ENCODE measurements at places on chromosomes 11 and 22.

DNA sequence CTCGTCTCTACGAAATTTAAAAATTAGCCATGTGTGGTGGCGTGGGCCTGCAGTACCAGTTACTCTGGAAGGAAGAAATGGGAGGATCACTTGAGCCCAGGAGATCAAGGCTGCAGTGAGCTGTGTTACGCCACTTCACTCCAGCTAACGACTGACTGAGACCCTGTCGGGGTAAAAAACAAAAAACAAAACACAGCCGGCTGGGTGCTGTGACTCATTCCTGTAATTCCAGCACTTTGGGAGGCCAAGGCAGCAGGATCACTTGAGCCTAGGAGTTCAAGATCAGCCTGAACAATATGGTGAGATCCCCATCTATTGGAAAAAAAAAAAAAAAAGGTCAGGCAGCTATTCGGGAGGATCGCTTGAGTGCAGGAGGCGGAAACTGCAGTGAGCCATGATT is 2.4 kb downstream of the PAFAH1B2 start:
- no peak for DNase-seq

- no peak for DNase-seq
These were observed 1029.9 kb downstream of the BRD1 start for GRCh38 chr22:48797731-48798130.

DNA sequence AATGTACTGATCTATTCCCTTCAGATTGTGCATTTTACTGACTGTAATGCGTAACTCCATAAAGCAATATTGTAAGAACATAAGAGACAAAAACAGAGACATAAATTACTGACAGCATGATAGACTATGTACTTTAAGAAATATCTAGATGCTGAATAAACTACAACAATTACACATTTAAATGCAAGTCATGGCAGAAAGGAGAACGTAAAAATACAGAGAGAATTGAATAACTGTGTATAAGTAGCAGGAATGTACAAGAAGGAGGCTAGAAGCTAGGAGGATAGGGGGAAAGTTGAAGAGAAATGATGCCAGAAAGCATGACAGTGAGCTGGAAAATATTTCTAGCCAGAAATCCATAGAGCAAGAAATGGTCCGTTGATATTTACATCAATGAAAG is 74.0 kb upstream of the FAM181B start:
- DNase-seq: no peak

- DNase-seq: no peak
These were observed 4.0 kb downstream of the POU2AF3 start for GRCh38 chr11:111302298-111302697.

GRCh38 chr11:96337541-96338431 is 5.2 kb downstream of the MAML2 start:
- DNase-seq: no peak

- DNase-seq: no peak
These were observed 15.3 kb upstream of the ZC3H12C start for GRCh38 chr11:110077831-110078325.

DNA sequence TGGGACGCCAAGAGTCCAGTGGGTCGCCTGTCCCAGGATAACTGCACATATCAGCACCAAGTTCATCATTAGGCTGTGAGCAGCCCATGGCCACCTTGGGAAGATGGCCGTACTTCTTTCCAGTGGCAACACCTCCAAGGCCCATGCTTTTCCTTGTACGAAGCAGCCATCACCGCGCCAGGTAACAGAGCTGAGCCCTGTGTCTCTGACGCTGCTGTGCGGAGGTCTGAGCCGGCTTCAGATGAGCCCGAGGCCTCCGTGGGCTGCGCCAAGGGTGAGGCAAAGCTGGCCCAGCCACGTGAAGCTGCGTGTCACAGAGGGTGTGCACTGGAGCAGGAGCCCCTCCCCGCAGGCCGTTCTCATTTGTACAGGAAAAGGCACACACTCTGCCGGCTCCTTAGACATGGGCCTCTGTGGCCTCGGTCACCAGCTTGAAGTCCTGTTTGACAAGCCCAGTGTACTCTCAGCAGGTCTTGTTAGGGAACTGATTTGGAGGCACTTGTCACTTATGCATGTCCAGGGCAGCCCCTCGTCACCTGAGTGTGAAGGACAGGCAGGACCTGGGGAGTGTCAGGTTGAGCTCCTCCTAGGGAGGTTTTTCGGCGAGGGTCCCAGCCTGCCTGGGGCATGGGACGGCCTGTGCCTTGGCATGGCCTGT is 401.5 kb downstream of the TBC1D22A start:
- DNase-seq: no peak

DNA sequence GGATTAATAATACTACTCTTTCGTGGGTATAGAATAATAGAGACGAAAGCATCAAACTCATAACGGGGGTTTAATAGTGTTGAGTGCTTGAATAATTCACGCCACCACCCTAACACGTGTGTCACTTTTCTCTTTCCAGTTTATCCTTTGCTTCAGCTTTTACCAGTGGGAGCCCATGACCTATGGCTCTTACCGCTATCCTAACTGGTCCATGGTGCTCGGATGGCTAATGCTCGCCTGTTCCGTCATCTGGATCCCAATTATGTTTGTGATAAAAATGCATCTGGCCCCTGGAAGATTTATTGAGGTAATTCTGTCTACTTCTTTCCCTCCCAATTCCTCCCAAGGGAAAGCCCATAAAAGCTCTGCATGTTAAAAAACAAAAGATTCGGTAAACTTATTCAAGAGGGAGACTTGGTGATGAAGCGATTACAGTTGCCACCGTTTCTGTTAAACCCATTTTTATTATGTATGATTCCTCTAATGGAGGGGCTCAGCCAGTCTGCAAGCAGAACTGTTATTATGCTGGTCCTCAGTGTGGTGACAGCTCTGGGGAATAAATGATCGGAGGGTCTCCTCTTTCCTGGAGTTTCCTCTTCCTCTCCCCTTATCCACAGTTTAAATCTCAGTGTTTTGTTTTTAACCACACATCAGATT is 17.1 kb upstream of the NELL1 start:
- no peak for DNase-seq

DNA sequence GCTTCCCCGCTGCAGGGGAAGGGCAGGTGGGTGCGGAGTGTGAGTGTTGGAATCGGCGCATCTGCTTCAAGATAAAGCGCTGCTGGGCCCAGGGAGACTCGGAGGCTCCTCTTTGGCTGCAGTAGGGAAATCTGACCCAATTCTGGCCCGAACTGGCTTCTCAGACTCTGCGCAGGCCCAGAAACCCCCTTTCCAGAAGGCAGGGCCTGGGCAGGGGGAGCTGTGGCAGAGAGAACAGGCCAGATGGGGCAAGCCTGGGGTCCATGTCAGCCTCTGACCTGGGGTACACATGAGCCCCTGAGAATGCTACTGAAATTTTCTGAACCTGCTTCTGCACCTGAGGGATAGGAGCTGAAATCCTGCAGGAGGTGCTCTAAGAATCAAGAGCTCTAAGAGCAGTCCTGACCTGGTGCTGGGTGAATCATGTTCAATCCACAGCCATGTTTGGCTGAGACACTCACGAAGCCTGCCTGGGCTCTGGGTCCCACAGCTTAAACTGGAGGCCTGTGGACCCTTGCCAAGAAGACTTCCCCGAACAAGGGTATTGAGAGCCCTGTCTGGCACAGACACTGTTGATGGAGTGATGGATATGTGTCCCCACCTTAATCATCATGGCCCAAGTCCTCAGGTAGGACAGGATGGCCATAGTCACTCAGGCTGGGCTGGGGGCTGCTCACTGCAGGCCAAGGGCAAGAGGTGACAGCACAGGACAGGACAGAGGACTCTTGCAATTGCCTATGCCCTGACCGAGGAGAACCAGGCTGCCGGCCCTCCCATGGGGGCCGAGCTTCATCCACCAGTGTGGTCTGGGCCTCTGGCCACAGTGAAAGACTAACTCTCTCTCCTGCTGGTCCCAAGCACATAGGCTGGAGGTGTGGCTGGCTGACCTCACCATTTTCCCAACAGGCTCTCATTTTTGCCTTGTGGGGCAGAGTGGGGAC is 6.9 kb downstream of the RAB3IL1 start:
- no peak for DNase-seq

- no peak for DNase-seq
These were observed 1.1 kb upstream of the SSTR3 start for GRCh38 chr22:37213218-37213855.

- no peak for DNase-seq
These were observed at the start of gene CABP7 for GRCh38 chr22:29719899-29720645. TSS of gene CABP7 (plus strand) at chr22:29720003. CDS start at chr22:29720425, 422 bp downstream.

- DNase-seq: no peak
These were observed 1053.8 kb downstream of the LRRC4C start for GRCh38 chr11:40405614-40406013.

- DNase-seq: no peak
These were observed 30.1 kb upstream of the RASD2 start for GRCh38 chr22:35510481-35510934.

- DNase-seq: no peak
These were observed 18.6 kb downstream of the CREB3L1 start for GRCh38 chr11:46296059-46296527.

DNA sequence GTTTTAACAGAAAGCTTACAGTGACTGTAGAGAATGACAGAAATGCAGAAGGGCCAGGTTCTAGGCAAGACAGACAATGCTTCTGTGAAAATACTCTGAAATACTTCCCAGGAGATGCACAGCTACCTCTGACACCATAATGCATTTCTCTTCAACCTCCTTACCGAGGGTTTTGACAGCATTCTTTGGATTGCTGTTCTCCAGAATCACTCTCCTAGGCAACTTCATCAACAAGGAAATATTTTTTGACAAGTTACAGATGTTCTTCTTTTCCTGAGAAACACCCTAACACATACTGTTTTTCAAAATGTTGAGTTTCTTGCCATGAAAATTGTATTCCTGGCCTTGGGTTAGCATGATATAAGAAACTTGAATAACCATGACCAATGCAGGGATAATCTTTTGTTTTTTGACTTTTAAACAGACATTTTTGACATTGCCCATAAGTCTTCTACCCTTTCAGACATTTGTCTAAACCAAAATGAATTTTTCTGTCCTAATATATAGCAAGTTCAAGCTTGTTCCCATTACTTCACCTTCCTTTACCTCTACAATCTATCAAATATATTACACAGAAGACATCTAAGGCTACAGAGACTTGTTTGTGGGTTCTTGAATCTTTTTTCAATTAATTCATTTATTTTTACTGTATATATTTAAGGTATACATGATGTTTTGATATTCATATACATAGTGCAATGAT is 108.1 kb downstream of the CCDC34 start:
- DNase-seq: no peak

- no peak for DNase-seq
These were observed 164.3 kb downstream of the MSANTD4 start for GRCh38 chr11:105857728-105858127.

GRCh38 chr11:75873417-75874221 is 58.6 kb downstream of the UVRAG start:
- DNase-seq: no peak

GRCh38 chr11:79042824-79043223 is 398.0 kb downstream of the TENM4 start:
- no peak for DNase-seq

GRCh38 chr11:71103266-71103665 is 149.1 kb downstream of the SHANK2 start:
- DNase-seq: no peak

- DNase-seq: no peak
These were observed 558.4 kb upstream of the CADM1 start for GRCh38 chr11:116062490-116063171.

GRCh38 chr22:50281384-50281760 is 11.2 kb upstream of the MAPK11 start:
- DNase-seq: no peak

DNA sequence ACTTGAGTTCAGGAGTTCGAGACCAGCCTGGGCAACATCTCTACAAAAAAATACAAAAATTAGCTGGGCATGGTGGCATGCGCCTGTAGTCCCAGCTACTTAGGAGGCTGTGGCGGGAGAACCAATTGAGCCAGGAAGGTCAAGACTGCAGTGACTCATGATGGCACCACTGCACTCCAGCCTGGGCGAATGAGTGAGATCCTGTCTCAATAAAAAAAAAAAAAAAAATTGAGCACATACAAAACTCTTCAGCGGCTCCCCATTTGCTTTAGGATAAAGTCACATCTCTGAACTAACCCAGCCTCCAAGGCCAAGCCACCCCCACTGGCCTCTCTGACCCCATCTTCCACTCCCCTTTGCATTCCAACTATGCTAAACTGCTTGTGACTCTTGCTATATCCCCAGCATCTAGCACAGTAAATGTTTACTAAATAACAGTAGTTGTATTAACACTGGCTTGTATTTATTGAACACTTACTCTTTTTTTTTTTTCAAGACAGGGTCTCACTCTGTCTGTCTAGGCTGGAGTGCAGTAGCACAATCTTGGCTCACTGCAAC is 28.9 kb downstream of the CREB3L1 start:
- DNase-seq: no peak

DNA sequence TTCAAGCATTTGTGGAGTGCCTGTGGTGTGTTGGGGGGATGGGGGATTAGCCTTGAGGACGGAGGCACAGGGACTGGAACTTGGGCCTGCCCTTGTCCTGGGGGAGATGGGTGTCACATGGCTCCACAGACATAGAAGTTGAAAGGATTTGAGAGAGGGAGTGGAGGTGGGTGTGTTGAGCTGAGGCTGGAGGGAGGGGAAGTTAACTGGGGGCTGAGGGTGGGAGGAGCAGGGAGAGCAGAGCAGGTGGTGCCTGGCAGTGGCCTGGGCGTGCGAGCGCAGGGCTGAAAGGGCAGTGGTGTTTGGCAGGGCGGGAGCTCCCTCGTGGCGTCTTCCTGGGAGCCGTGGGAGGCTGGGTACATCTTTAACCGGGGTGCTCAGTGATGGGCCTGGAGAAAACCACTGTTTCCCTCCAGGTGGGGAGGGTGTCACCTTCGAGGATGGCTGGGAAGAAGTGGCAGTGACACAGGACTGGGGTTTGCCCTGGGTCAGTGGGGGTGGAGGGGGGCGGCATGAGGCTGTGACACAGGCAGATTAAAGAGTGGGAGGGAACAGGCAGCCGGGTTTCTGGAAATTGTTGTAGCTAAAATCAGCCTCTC is 45.5 kb downstream of the AP2A2 start:
- DNase-seq: no peak

DNA sequence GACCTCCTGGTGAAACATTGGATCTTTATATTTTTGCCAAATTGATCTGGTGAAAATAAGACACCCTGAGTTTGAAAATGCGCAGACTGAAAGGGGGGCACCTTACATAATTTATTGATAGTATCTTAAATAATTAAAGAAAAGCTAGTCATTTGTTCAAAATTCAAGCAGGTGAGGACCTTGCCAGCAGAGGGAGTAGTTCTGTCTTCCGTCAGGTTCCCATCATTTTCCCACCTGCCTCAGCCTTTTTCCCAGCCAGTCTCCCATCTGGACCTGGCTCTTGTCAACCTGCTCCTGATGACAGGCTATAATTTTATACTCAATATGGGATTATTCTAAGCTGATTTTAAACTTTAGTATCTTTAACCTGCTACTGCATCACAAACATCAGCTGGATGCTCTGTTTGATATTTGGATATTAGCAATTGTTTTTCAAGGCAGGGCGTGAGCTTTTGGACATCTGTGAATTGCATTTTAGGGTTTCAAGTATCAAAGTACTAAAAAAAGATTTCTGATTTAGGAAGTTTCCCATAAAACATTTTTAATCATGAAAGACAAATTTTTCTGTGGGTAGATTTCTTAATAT is 132.0 kb downstream of the ELP4 start:
- DNase-seq: no peak

Measured in glomerular endothelial cell (primary cell).